ENCODE measurements at places on chromosomes 2 and 18.

- DNase-seq = no peak
Observed at GRCh38 chr2:33785201-33786106, 186.4 kb upstream of the FAM98A start.

GRCh38 chr2:111199840-111200239 lies 79.1 kb downstream of the BCL2L11 start:
- DNase-seq = no peak

DNA sequence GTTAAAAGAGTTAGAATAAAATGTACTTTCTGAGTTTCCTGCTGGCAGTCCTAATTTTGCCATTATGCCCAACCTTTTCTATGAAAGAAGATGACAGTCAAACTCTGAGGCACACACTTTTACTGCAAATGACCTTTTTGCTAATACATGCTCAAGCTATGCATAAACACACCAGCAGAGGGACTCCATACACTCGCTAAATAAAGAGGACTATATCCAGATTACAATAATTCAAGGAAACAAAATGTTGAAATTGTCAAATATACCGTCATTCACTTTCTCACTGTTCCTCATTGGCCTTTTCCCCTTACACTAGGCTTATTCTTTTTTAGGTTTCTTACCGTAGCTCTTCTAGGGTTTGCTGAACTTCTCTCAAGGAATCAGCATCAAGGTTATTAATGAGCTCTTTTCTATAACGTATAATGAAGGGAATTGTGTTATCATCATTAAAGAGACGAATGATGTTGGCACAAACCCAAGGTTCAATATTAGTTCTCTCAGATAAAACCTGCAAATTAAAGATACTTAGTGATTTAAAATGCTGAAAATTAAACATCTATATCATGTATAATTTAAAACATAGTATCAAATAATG lies 25.7 kb downstream of the SRBD1 start:
- DNase-seq = no peak

DNA sequence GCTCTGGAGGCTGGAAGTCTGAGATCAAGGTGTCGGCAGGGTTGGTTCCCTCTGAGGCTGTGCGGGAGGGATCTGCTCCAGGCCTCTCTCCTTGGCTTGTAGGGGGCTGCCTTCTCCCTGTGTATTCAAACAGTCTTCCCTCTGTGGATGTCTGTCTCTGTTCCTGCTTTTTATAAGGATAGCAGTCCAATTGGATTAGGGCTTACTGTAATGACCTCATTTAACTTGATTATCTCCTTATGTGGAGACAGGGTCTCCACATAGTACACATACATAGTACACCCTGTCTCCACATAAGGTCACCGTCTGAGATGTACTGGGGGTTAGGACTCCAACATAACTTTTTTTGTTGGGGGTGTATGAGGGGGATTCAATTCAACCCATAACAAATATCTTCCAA lies 30.5 kb downstream of the TCF7L1 start:
- DNase-seq = no peak

DNA sequence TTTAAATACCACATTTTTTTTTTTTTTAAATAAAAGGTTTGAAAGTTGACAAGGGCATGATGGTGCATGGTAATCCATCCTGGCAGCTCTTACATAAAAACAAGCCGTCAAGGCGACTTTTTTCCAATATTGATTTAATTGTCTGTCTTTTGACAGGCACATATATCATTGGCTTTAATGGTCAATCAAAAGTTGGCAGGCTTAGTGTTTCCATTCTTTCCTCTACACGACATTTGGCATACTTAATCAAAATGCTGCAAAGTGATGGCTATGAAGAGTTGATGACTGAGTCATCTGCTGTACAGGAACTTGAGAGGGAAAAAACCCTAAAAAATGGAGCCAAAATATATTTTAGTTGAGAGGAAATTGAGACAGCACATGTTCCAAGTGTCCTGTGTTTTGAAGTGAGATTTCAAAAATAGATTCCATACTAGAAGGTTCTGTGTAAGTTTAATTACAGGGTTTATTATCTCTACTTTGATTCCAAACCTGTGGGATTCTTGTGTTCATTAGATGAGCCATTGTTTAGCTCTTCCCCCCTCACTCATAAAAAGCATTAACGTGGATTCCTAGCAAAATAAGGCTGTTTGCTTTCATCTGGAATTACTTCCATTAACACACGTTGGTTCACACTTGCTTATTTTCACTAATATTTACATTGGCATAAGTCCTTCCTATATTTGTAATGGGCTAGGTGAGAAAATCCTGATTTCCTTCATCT lies 3.2 kb downstream of the TSHZ1 start:
- no peak for DNase-seq

DNA sequence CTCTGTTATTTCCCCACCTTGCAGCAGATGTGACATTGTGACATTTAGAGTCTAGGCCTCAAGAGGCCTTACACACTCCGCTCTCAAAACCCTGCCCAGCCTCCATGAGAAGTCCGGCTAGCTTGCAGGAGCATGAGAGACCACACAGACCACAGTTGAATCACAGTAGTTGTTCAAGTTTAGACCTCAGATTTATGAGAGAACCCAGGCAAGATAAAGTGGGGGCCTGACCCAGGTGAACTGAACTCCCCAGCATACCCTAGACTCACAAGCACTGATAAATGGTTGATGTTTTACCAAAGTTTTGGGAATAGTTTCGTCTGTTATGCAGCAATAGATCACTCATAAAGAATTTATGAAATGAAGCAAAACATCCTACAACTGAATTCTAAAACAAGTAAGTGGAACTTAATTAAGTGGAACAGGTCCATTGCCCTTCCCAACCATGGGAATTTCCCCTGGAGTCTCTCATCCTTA lies 4.7 kb upstream of the STAT1 start:
- no peak for DNase-seq

DNA sequence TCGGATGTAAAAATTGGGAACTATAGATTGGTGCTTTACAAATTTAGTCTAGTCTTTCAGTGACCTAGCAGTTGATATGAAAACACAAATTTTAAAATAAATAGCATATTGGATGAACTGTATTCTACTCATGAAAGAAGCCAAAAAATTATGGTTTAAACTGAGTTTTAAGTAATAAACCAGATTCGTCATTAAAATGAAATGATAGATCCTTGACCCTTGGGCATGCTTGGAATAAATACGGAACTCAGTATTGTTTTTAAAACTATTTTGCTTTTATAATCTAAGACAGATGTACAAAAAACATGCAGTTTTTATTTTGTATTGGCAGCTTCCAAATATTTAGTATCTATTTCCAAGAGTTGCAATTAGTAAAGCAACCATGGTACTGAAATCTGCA lies 34.6 kb upstream of the TBR1 start:
- no peak for DNase-seq

- DNase-seq = no peak
Observed at GRCh38 chr2:181313845-181314244, 143.3 kb upstream of the ITGA4 start.

GRCh38 chr2:181457741-181458425 lies 697 bp downstream of the ITGA4 start:
- no peak for DNase-seq

DNA sequence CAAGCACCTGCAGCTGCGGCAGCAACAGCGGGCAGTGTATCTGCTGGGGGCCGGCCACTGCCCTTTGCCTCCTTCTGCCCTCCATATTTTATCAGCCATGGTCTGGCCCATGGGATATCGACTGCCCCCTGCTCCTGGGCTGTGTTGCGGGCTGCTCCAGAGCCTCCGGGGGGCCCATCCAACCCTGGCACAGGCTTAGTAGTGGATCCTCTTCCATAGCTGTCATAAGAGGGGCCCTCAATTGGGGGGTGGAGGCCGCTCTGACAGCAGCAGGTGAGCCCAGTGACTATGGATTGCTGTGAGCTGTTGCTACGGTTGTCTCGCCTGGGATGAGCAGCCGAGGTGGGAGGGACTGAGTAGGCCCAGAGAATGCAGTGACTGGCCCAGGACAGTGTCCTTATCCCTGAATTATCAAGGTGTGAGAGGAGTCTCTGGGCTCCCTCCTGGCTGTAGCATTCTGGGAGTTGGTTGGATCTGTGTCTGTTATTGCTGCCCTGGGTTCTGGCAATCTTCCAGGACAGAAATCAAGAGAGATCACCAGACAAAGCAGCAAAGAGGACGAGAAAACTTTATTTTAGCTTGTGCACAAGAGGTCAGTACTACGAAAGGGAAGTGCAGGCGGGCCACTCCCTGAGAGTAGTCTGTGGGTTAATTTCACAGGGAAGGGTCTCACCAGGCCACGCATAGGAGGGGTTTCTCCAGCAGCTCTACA lies 145.1 kb downstream of the ASB1 start:
- no peak for DNase-seq

DNA sequence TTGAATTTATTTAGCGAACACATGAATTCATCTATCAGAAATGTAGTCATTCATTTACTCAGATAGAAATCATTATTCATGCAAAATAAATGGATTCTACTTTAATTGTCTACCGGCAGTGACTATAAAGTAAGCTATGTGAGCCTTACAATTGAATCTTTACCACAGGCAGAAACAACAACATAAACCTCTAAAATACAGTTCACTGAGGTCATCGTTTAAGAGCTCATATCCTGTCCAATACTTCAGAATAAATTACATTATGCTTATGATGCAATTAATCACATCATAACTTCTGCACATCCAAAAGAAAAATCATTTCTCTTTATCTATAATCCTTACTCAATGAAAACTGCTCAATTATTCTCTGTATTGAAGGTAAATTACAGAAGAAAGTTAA lies 244.7 kb downstream of the HNMT start:
- DNase-seq = no peak

DNA sequence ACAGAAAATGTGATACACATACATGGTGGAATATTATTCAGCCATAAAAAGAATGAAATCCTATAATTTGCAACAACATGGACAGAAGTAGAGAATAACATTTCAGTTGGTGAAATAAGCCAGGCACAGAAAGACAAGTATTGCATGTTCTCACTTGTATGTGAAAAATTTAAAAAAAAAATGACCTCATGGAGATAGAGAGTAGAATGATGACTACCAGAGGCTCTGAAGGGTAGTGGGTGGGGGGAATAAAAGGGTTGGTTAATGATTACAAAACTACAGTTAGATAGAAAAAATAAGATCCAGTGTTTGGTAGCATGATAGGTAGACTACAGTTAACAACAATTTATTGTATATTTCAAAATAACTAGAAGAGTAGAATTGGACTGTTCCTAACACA lies 24.5 kb downstream of the PRKD3 start:
- DNase-seq = no peak

DNA sequence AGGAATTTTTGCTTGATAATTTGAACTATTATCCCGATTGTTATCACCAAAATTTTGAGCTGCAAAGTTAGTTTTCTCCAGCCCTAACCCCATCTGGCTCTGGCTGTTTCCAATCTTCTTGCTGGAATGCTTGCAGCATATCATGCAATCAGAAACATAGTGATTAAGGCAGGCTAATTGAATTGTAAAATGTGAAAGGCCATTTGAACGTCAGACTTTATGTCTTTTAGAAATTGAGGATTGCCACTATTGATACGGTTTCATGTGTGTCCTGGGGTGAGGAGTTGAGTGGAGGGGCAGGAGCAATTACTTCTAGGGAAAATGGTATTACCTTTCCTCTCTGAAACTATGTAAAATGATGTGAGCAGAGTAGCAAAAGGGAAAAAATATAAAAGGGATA lies 1674.5 kb upstream of the LRRTM1 start:
- no peak for DNase-seq

- no peak for DNase-seq
Observed at GRCh38 chr2:112168422-112169124, 30.4 kb downstream of the FBLN7 start.

GRCh38 chr2:157871415-157871814 lies 4.7 kb downstream of the ACVR1 start:
- no peak for DNase-seq

DNA sequence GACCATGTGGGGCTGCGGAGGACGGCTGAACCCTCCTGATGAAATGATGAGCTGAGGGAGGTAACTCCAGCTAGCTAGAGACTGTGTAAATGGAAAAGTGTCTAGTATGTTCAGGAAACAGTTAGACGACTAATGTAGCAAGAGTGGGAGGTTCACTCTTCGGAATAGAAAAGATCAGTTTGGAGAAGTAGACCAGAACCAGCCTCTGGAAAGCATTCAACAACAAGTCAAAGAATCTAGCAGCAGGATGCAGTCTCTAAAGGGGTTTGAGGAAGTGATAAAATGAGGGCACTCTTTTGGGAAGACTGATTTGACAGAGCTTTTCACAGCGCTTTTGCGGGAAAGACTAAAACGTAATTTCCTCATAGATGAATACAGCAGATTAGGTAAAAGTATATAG lies 79.6 kb downstream of the GAREM1 start:
- no peak for DNase-seq

DNA sequence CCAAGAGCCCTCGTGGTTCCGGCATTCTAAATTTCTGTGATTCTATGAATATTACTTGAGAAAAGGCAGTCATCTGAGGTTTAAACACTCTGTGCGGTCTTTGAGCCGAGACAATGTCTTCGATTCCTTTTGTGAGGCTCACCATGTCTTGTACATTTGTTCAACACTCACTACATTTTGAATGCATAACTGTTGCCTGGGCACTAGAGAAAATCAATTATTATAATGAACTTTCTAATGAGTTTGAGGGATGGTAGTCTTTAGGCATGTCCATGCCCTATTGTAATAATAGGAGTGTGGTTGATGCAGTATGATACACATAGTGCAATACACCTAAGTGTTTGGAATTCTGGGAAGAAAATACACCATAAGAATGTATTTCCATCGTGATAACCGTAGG lies 703.4 kb downstream of the MBD2 start:
- no peak for DNase-seq

GRCh38 chr18:9380101-9380500 lies 45.5 kb downstream of the TWSG1 start:
- DNase-seq = no peak

DNA sequence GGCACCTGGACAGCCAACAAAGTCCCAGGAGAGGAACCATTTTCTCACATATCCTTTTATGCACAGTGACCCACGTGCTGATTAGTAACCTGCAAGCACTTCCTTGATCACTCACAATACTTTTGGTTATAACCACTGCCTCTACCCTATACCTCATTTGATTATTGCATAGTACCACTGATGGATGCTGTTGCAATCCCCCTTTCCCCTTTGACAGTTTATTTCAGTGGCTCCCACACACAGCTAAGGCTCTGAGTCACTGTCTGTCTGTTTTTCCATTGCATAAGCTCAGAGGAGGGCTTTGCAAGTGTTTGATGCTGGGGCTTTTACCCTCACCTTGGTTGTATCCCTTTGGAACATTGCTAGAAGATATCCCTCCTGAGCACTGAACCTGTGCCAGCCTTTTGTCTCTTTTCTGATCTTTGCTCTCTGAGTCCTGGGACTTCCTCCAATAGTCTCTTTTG lies 101.7 kb upstream of the RBBP8 start:
- DNase-seq = no peak
